ENCODE measurements at places on chromosomes 4 and X. TPM values are rescaled to one million over a fixed set of nuclear protein-coding genes. Genes with fewer than 3 reads are reported as not detected.

MAP7D2 gene
- total RNA-seq: 1.2 TPM

- DNase-seq: no peak
Measured at GRCh38 chrX:115539841-115540240, 21.1 kb upstream of the PLS3 start.

DNA sequence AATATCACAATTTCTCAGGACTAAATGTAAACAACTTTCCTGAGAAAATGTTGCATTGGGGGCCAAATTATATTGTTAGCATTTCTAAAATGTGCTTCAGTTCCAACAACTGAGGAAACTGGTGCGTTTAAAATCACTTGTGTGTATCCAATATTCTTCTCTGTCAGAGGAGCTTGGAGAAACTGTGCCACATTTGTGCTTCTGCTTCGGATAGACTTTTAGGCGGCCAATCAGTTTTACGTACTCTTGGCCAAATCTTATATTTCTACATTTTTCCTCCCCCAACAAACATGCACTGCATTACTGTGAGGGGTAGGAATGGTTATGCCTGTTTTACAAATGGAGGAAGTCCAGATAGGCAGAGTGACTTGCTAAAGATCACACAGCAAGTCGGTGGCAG lies 27.4 kb upstream of the TRPC5OS start:
- no peak for DNase-seq

DNA sequence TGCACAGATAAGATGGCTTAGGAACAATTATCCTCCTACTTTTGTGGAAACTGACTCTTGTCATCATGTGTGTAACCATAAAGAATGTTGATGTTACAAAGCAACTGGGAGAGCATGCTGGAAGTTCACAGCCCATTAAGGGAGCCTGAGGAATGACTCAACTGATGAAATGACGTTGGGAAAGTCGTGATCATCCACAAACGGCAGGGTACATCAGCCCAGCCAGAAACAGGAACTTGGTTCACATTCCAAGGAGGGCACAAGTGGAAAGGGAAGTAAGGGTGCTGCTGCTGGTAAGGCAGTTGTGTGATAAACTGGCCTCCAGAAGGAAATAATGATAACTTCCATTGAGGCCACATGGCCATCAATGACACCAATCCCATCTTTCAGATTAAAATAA lies 6.7 kb downstream of the TEC start:
- no peak for DNase-seq

PLP1 gene
- total RNA-seq: 3.7 TPM

- DNase-seq: no peak
Measured at GRCh38 chr4:1510931-1511330, 104.7 kb upstream of the NKX1-1 start.

DNA sequence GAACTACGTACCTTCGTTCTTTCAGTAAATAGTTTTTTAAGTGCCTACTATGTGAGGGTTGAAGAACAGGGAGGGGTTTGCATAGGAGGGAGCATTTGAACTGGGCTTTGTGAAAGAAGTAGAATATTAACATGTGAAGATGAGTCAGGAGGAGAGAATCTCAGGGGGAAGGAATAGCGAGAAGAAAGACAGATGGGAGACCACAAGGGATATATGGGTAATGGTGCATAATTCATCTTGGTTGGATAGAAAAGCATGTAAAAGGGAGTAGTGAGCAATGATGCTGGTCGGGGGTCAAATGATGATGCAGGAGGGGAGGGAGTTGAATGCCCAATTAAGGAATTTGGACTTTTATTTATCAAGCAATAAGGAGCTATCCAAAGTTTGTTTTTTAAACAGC lies 52.7 kb downstream of the TMEM164 start:
- DNase-seq: no peak

MAGEE1 gene
- 3.9 TPM for total RNA-seq

DNA sequence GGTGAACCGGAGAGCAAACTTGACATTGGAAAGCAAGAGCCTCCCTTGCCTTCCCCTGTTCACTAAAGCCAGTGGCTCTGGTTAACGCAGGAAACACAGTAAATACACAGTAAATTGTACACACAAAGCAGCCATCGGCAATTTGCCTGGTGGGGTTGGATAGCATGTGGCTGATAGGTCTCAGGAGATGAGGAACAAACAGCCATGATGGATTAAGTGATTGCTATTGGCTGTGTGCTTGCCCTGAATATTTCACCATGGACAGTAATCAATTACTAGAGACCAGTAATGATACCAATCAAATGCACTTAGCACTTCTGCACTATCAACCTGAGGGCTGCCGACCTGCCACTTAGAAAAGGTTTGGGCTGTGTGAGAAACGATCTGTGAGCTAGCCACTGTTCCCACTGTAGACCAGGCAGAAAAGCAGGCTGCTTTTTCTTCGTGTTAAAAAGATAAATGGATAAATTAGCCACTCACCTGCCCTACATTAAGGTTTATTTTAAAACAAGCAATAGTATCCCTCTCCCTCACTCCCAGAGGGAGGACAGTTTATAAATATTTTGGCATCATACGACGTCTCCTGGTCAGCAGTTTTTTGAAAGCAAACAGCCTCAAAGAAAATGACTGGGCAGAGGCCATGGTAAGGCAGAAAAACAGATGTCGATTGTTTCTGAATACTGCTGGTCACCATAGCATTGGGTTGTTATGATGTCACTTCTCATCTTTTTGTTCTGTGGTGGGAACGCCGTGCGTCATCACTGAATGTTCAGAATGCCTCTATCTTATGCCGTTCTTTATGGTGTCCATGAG lies 167.1 kb downstream of the MAML3 start:
- no peak for DNase-seq

- DNase-seq: no peak
Measured at GRCh38 chr4:139333046-139333445, 30.8 kb upstream of the NDUFC1 start.

DNA sequence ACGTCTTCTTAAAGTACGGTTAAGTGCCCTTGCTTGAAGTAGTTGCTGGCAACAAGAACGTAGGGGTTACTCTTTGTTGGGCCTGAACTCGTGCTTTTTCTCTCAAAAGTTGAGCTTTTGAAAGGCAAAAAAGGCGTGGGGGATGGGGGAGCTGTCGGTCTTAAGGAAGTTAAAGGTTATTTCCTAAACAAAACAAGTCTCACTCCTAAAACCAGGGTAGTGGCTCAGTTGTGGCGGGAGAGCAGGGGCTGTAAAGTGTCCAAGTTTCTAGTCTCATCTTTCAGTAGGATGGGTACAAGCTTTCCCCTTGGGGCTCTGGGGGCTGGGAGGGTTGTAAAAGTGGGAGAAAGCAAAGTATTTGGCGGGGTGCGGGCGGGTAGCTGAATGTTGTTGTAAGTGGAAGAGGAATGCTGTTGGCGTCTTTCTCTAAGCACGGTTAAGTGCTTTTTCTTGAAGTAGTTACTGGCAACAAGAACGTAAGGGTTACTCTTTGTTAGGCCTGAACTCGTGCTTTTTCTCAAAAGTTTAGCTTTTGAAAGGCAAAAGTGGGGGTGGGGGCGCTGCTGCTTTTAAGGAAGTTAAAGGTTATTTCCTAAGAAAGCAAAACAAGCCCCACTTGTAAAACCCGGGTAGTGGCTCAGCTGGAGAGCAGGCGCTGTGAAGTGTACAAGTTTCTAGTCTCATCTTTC lies 904 bp upstream of the WDR1 start:
- DNase-seq: peak; percentile 71

TMPRSS11A gene
- total RNA-seq: not detected

DNA sequence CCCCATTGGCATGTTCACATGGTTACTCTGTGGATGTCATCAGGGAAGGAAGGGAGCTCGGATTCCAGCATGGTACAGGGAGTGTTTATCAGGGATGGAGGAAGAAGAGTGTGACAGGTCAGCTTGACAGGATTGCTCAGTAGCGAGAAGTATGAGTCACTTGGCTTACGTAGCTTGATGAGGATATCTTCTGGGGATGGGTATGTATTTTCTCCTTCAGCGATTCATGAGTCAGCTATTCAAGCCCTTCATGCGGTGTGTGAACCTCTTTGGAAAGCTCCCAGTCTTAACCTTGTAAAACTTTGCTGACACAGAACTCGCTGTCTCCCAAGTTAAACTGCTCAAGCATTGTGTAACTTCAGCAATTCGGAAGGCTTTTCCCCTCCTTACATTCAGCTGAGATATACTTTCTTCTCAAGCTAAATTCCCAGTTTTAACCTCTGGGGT lies 275.4 kb downstream of the ARHGAP10 start:
- DNase-seq: no peak

KCNE5 gene
- not detected for total RNA-seq

DNA sequence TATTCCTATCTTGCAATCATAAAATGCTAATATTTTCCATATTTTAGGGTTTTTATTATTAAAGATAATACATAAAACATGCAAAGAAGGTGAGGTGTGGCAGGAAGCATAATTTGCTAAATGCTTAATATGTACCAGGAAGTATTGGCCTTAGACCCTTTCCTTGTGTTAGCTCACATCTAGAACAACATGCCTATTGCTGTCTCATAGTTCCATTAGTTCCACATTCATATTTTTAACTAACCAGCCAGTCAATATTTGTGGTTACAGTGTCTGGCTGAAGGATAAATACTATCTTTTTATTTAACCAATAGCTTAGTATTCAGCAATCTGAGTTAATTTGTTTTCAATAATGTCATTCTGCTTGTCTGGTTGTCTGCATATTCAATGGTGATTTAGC lies 432.6 kb downstream of the INPP4B start:
- DNase-seq: no peak

GRCh38 chr4:7831330-7831729 lies 108.3 kb downstream of the AFAP1 start:
- no peak for DNase-seq

HTR2C gene
- total RNA-seq: not detected

- no peak for DNase-seq
Measured at GRCh38 chrX:133627673-133628072, 212.4 kb upstream of the GPC4 start.

DNA sequence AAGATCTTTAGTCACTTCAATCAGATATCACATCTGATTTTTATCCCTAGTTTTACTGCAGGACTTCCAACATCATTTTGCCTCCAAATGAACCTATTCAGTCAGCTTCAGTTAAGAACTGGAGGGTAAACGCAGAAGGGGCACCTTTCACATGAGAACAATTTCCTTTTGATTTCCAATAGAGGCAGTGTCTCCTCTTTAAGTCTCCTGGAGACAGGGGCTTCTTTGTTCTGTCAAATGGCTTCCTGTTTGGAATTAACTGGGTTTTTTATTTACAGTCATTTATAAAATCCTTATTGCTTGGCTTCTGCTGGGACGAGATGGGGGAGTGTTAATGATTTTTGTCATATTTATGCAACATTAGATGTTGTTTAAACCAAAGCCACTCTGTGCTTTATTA lies 164.0 kb downstream of the STK32B start:
- DNase-seq: no peak

PDE6B gene
- 2.9 TPM for total RNA-seq

GRCh38 chr4:27692158-27692557 lies 831.5 kb downstream of the STIM2 start:
- no peak for DNase-seq

- no peak for DNase-seq
Measured at GRCh38 chr4:21203416-21203815, 503.2 kb downstream of the PACRGL start.

DNA sequence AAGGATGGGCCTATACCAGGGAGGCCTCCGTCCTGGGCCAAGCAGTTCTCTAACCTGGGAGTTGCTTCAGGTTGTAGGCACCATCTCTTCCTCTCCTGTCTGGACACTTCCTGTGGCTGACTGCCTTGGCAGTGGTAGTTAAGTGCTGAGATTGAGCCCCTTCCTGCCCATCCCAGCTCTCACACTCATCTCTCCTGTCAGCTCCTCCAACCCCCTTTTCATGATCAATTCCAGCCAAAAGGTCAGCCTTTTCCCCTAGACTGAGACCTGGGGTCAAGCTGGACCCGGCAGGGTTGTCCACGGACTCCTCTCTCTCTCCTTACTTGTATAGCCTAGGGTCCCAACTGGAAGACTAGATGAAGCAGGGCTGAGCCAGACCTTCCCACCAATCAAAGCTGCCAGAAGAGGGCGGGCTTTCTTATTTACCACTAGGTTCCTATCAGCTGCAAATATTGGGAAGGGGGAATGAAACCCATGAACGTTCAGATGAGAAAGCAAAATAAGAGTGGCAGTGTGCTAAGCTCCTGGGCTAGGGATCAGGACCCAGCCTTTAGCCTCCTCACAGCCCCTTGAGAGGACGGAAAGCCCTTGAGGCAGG lies 34.5 kb downstream of the KDM5C start:
- DNase-seq: no peak

Measured in mucosa of descending colon (tissue), 3 donors.